ENCODE measurements at places on chromosomes 11 and 22.

DNA sequence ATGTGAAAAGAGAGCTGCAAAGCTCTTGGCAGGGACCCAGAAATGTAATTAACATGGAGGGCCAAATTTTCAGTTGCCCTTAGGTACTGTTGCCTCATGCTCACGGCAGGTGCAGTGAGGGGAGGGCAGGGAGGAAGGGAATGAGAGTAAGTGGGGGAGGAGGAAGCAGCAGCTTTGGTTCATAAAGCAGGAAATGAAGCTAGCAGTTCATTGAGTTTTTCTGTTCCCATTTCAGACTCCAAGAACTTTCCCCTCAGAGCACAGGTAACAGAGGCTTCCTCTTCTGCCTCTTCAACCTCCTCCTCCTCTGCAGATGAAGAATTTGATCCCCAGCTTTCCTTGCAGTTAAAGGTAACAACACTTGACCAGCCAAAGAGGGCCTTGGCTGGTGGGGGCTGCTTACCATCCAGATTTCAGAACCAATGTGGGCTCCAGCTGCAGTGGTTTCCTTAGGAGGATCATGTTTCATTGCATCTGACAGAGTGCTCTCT is 57.9 kb upstream of the PARVA start:
- no peak for DNase-seq

GRCh38 chr11:117950301-117950700 is 21.1 kb upstream of the TMPRSS13 start:
- DNase-seq, result peak; percentile 12

DNA sequence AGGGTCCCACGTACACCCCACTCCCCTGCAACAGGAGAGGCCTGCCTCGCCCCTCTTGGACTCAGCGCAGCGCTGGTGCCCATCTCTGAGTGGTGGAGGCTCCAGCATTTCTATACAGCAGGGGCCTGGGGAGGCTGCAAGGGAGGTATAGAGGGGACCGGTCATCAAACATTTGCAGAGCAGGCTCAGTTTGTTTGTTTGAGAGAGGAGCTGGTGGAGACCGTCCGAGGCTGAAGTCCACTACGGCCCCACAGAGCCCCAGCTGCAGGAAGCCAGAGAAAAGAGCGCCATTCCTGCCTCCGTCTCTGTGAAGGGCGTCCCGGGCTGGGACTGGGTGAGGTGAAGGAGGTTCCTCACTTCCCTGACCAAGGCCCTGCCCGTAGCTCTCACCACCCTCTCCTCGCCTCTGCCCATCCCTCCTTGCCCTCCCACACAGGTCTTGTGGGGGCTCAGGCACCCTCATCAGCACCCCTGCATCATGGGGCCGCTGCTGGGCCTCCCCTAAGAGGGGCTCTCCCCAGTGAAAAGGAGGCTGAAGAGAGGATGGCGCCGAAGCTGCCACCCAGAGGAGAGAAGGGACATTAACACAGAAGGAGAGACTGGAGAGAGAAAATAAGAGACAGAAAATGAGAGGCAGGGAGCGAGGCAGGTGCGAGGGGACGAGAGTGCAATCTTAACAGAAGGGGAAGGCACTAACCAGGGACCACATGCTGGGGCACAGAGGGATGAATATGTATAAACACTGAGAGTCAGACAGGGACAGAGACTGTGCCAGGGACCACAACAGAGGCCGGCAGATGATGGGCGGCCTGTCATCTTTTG is 24.5 kb downstream of the RPUSD4 start:
- DNase-seq, result no peak

- no peak for DNase-seq
Measured at GRCh38 chr11:61812736-61813411, 3.9 kb downstream of the FADS1 start.

- peak; percentile 99 for DNase-seq
Measured at GRCh38 chr11:76380977-76381719, at the start of the genes GVQW3 and THAP12. Gene GVQW3, plus strand, starts transcription at chr11:76381323. Its CDS starts 506 bp downstream, at chr11:76381829. Gene THAP12, minus strand, starts transcription at chr11:76381132. Its CDS starts 296 bp downstream, at chr11:76380836.

GRCh38 chr11:27673979-27674663 is 26.1 kb downstream of the BDNF start:
- DNase-seq, result no peak

- no peak for DNase-seq
Measured at GRCh38 chr11:8759634-8760033, 77.0 kb downstream of the RPL27A start.

- DNase-seq, result no peak
Measured at GRCh38 chr11:17165247-17165890, 42.4 kb downstream of the PIK3C2A start.

- DNase-seq, result no peak
Measured at GRCh38 chr22:44610071-44610470, 91.9 kb upstream of the PRR5 start.

DNA sequence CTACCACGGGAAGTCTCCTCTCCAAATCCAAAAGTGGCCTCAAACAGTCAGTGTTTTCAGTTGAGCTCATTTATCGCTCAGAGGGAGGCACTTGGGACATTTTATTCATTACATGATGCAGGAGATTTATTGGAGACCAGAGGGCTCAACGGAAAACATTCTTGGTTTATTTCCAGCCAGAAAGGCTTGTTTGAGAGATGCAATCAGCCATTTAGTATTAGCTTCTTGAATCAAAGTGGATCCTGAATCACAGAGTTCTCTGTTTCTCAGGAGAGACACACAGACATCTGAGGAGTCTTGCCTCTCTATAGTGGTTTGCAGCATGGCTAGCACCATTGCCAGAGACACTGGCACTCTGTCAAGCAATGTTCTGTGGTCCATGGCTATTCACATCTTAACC is 31.5 kb downstream of the CD44 start:
- DNase-seq, result peak; percentile 57

- DNase-seq, result no peak
Measured at GRCh38 chr11:18669219-18669596, 29.4 kb upstream of the TMEM86A start.

DNA sequence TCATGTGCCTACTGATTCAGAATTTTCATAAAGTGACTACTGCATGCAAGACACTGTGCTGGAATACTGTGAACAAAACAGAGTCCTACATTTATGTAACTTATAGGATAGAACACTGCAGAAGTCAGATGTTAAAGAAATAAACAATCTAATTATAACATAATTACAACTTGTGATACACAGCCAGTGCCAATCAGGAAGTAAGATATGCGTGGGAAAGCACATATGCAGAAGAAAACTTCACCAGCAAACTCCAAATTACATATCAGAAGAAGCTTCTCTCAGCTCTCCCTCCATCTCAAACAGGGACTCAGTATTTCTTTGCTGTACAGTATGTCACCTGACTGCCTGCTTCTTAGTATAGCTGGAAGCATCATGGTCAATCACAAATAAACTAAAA is 37.4 kb downstream of the PAK1 start:
- DNase-seq, result no peak

DNA sequence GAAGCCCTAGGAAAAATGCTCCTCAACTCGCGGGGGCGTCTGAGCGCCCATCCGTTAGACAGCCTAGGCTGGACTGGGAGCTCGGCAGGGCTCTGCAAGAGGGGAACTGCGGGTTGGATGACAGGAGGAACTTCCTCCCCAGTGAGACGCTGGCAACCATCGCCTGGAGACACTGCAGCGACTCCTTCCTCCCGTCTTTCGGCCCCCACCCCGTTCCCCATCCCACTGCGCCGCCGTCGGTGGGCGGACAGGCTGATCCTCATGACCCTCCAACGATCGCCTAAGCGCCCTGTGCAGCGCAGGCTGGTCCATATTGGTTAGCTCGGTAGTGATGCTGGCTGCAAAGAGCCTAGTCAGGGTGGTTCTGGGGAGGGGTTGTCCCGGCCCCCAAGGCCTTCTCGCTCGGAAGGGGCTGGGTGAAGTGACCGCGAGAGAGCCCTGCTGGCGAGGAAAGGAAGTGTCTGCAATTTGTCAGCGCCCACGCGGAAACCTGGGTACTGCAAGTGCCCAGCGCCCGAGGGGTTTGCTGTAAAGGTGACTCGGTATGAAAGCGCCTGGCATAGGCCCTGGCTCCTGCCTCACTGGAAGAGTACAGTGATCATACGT is 638 bp downstream of the NRGN start:
- no peak for DNase-seq

DNA sequence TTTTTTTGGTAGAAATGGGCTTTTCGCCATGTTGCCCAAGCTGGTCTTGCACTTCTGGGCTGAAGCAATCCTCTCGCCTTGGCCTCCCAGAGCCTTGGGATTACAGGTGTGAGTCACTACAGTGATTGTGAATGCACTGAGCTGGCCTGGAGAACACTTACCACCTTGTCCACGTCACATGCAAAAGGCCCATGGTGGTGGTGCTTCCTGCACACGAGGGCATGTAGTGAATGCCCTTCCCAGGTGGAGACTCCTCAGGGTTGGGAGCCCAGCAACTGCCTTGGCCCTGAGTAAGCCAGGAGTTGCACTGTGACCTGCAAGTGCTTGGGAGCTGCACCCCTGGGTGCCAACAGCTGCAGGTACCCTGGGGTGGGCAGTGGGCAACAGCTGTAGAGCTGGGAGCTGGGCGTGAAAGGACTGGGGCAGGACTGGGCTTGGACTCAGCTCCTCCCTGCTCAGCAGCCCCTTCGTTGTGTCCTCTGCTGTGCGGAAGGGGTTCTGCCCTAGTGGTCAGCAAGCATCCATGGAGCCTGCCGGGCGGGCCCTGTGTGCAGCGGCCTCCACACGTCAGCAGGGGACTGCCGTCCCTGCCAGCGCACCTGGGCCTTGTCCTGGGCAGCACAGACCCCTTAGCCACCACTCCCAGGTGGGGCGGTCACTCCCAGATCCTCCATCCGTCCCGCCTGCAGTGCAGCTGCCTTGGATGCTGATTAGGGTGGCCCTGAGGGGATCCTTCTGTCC is 9.3 kb upstream of the ADORA2A start:
- DNase-seq, result no peak

DNA sequence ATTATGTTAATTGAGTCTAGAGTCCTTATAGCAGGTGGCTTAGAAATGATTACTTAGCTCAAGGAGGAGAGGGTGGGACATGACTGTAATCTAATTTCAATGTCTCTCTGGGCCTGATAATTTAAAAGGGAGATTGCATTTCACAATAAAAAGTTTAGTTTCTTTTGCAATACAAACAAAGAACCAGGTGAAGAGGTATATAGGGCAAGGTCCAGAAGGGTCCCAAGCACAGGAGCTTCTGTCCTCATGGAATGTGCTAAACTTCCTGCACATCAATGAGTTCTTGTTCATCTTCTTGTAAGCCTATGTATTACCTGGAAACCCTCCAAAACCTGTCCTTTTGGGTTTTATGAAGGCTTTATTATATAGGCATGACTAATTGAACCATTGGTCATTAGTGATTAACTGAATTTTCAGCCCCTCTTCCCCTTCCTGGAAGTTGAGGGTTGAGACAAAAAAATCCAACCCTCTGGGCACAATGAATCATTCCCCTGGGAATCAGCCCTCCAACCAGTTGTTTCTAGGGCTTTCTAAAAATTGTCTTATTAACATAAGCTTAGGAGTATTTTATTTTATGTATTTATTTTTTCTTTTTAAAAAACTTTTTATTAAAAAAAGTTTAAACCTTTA is 37.6 kb downstream of the MS4A2 start:
- DNase-seq, result no peak

- DNase-seq, result no peak
Measured at GRCh38 chr11:57228600-57228999, 8.4 kb downstream of the APLNR start.

GRCh38 chr11:131696690-131697089 is 326.3 kb downstream of the NTM start:
- DNase-seq, result no peak

GRCh38 chr22:40486962-40487602 is 116.7 kb downstream of the SGSM3 start:
- DNase-seq, result no peak

GRCh38 chr22:48925450-48925849 is 902.2 kb downstream of the BRD1 start:
- no peak for DNase-seq

GRCh38 chr11:58576887-58577471 is 1.3 kb upstream of the LPXN start:
- DNase-seq, result peak; percentile 51

DNA sequence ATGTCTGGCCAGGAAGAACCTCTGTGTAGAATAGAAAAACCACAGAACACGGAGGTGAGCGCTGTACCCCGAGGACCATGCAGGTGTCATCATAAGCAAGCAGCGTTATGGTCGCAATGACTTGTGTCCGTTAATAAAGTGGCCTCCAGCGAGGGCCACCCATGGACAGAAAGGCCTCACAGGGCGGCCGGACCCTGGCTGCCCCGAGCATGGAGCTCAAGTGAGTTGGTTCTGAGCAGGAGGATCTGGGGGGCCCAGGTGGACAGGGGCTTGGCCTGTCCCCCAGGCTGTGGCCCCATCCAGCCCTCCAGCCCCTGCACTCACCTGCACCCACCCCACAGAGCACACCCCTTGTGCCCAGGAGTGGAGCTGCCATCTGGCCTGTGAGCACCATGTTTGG is 133.8 kb downstream of the BRD1 start:
- DNase-seq, result no peak

- peak; percentile 79 for DNase-seq
Measured at GRCh38 chr11:46392421-46393230, 1.1 kb upstream of the CHRM4 start.

GRCh38 chr11:19871531-19871930 is 158.9 kb downstream of the NAV2 start:
- no peak for DNase-seq

DNA sequence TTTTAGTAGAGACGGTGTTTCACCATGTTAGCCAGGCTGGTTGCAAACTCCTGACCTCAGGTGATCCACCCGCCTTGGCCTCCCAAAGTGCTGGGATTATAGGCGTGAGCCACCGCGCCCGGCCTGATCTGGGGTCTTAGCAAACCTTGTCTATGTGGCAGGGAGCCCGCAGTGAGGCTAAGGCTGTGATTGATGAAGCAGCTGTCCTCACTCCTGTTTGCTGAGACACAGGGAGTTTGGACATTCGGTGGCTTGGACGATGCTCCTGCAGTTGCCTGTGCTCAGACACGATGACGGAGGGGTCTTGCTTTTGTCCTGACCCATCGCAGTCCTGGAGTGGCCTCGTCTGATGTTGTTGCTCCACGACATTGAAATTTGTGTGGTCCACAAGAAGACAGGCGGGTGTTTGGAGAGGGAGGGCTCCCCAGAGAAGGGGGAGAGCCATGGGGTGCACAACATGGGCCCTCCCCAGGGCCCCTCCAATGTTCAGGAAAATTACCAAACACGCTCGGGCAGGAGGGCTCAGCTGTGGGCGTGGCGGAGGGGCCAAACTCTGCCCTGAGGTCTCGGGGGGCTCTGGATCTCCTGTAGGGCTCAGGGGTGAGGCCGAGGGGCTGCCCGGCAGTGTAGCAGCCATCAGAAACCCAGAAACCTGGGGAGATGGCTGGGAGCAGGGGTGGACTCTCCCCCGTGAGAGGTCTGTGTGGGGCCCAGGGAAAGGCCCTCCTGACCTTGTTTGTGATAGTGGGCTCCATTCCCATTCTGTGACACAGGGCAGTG is 41.8 kb upstream of the PRR5 start:
- DNase-seq, result no peak

- peak; percentile 37 for DNase-seq
Measured at GRCh38 chr22:45455621-45456020, 42.1 kb downstream of the RIBC2 start.

GRCh38 chr11:45204761-45205160 is 58.3 kb downstream of the PRDM11 start:
- no peak for DNase-seq

Data from fibroblast of skin of scalp (primary cell).